Hematopoietic multipotent progenitor cell treated with erythropoietin and hydrocortisone succinate and interleukin-3 and kit ligand, for 8 days (in vitro differentiated cells): ENCODE measurements at places on chromosomes 3 and 15.

GRCh38 chr3:418239-418929 is 221.8 kb downstream of the CHL1 start:
- DNase-seq, result no peak

DNA sequence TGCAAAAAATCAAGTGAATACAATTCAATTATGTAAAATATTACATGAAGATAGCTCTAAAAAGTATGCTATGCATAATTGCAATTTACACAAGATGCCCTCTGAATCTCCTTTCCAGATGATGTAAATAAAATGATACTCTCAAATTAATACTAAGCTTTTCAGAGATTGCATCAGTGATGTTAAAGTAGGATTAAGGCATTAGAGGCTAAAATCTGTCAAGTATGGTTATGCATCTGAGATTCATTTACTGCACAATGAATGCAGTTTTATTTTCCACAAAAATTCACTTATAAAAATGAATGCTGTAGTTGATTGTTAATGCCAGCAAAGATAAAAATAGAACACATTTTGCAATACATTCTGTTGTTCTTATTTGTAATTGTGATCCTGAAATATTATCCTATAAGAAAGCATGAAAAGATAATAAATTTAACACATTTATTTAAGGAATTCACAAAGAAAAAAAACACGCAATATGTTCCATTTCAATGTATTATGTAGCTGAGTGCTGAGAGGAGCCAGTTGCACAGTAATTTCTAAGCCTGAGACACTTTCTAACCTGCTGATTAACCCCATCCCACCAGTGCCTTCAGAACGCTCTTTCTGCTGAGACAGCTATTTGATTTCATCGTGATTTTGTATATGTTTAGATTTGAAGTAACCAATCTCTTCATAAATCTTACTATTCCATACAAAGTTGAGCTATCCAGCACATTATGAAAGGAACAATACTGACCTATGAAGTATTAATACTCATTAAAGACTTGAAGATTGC is 224.4 kb downstream of the CADM2 start:
- DNase-seq, result no peak

DNA sequence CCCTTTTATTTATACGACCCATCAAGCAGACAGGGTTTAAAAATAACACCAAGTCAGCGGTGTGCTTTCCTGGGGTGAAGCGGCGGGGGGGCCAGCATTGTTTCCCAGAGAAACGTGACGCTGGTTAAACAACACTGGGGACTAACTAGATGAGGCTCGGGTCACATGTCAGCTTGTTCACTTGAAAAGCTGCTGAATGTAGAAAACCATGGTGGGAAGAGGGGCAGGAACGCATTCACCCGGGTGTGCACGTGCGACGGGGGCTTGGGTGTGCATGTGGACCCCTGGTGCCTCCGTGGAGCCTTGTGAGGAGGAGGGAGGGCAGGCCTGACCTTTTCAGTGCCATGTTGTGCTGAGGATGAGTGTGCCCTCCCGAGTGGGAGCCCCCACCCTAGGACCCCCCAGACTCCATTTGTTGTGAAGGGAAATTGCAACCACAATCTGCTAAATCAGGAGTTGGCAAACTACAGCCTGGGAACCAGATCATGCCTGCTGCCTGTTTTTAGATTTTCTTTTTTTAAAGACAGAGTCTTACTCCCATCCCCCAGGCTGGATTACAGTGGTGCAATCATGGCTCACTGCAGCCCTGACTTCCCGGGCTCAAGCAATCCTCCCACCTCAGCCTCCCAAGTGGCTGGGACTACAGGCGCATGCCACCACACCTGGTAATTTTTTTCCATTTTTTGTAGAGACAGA is 70.4 kb upstream of the CMTM7 start:
- DNase-seq, result no peak

DNA sequence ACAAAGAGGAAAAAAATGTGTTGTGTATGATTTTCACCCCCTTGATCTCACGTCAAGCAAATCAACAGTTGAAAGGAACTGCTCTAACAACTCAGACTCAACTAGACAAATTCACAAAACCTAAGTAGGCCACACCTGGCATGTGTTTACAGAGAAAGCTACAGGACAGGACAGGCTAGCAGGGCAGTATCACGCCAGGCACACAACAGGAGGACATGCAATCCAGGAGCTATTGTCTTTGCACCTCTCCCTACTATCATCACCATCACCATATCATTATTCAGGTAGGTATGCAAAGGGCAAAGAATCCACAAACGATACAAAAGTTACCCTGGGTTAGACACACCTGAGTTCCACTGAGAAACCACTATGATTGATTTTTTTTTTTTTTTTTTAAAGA is 86.4 kb downstream of the TBL1XR1 start:
- DNase-seq, result no peak

- no peak for DNase-seq
These were observed 20.1 kb upstream of the C3orf49 start for GRCh38 chr3:63798949-63799348.

- no peak for DNase-seq
These were observed 2.8 kb downstream of the LACTB start for GRCh38 chr15:63124506-63124905.

DNA sequence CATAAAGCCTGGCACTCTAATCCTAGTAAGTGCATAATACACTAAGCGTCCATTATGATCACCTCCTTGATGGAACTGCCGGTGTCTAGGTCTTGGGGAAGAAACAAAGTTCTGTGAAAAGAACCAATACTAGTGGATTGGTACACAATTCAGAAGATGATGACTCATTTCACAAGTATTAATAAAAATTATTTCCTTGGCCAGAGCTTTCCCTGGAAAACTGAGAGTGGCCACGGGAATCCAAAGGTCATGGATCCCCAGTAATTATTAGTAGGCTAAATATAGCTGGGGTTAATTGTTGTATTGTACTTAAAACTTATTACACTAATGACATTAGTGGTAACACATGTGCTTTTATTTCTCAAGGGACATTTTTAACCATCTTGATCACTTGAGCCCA is 808.0 kb upstream of the NR2F2 start:
- no peak for DNase-seq

DNA sequence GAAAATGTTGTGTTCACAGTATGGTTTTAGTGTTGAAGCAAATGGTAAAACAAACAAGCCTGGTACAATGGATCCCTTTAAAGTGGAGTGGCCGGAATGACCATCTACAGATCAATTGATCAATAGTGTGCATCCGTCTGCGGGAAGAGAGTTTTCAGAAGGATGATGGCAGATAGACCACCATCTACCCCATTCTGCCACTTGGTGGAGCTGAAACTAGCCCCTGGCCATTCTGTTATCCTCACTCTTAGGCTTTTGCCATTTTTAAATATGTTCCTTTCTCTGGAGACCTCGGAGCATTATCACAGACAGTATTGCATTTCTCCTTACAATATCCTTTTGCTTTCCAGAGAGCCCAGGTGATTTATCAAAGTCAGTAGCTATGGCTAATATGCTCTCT is 258.9 kb upstream of the CFAP20DC start:
- DNase-seq, result no peak

GRCh38 chr15:76359152-76359551 is 22.6 kb downstream of the ISL2 start:
- DNase-seq, result no peak

DNA sequence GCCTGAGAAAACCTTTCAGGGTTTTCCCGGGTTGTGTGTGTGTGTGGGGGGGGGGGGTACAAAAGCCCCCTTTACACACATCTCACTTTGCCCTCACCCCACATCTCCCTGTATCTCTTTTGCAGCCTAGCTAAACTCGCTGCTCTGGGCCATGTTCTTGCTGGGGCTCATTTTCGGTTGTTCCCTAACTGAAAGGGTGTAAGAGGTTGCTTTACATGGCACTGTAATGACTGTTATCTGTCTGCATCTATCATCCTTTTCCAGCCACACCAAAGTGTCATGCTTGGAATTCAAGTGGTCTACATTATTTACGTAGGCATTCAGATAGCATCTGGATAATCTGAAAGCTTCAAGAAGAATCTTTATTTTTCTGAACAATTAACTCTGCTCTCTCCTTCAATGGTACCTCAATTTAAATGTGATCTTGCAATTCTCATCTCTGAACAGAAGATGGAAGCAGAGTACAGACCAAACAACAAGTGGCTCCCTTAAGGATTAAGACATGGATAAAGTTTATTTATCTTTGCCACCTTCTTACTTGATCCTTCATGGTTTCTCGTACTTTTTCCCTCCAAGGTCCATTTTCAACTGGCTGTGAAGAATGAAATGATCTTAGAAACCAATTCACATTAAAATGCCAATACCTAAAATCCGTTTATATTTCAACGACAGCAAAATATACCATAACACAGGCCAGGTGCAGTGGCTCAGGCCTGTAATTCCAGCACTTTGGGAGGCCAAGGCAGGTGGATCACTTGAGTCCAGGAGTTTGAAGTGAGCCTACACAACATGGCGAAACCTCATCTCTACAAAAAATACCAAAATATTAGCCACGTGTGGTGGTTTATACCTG is 34.9 kb downstream of the DCLK3 start:
- DNase-seq, result peak; percentile 71

GRCh38 chr15:31332020-31332680 is 5.5 kb downstream of the KLF13 start:
- DNase-seq, result peak; percentile 32

DNA sequence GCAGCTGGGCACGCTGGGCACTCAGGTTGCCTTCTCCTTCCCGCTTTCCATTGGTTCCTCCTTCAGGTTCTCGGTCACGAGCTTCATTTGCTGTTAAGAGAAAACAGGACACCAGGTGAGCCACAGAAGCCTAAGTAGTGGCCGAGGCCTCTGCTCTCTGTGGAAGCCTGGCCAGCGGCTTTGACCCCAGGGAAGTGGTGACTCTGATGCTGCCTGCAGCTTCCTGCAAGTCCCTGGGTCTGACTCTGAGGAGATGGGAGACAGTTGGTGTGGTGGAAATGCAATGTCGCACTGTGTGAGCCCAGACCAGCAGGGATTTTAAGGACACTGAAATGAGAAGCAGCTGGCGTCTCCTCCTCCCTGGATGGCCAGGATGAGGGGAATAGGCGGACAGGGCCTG is 80.5 kb downstream of the SNRK start:
- no peak for DNase-seq

DNA sequence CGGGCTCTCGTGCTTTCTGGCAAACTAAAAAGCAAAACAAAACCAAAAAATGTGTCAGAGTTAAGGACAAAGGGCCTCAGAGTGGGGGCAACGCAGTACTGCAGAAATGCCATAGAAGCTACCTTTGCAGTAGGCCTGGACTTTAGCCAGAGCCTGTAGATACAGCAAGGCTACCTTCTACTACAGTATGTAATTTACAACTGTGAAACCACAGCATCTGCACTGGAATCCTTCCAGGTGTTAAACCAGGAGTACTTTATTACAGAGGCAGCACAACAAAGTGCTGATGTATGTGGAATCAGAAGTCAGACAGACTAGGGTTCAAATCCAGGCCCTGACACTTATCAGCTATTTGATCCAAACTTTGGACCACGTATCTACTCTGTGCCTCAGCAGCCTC is 34.9 kb downstream of the RUBCN start:
- DNase-seq, result no peak

- DNase-seq, result no peak
These were observed 523.1 kb upstream of the FRG2C start for GRCh38 chr3:75140904-75141615.

DNA sequence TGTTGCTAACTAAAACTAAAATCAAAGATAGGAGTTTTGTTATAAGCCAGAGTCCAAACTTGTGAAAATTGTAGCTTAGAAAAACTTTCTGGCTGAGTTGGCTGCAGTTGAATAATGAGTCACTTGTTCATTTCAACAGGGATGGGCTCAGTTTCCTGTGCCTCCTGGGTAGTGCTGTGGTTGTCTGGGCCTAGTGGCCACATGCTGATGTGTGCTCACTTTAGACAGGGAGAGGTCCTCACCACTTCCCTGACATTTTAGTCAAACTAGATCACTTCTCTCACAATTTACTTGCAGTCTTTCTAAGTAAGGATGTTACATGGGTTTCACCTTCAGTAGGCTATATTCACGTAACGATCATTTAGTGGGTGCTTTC is 6.3 kb upstream of the UBE2Q2 start:
- peak; percentile 48 for DNase-seq

- no peak for DNase-seq
These were observed 171.2 kb downstream of the KLF13 start for GRCh38 chr15:31497838-31498237.

GRCh38 chr3:108085810-108086350 is 5.0 kb downstream of the CD47 start:
- no peak for DNase-seq

- no peak for DNase-seq
These were observed 31.3 kb upstream of the NFKBIZ start for GRCh38 chr3:101817992-101818391.

- DNase-seq, result peak; percentile 85
These were observed 32.8 kb downstream of the ARRDC4 start for GRCh38 chr15:97993310-97993738.

DNA sequence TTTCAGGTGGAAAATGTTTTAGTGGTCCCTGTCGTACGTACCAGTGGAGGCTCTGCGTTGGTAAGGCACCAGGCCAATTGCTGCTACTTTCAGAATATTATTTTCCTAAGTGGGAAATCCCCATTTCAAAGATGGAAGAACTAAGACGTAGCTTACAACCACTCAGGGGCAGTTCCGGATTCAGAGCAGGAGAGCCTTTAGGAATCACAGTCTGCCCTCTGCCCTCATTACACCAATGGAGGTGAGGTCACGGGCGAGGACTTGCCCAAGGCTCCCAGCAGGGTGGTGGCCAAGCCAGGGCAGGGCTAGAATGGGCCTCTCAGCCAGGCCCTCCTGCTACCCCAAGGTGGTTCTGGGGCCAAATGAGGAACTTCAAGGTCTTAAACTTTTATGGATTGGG is 72.6 kb downstream of the RASGRF1 start:
- DNase-seq, result no peak

DNA sequence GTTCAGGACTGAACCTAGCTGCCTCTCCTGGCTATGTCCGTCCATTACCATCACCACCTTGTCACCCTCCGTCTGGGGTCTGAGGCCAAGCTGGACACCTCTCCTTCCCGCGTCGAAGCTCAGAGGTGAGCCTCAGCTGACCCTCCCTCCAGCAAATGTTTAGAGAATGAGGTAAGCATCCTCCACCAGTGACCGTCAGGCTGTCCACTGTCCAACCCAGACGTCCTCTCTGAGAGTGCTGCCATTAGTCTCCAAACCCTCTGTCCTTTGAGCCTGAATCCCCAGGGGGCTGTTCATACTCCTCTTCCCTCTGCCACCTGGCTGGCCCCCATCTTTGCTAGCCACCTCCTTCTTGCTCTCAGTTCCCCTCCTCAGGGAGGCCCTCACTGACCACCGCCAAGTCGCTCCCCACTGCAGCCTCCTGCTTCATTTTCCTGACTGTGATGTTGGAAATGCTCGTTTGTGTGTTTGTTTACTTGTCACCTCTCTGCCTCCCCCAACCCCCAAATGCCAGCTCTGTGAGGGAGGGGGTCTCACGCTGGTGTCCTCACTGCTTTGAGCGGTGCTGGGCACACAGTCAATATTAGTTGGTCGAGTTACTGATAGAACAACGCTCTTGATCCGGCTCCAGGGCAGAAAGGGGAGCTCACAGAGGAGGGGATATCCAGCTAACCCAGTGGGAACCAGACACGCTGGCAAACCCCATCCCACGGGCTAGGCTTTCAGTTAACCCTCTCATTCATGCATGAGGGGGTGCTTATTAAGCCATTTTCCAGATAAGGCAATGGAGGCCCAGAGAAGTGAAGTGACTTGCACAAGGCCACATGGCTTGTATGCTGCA is 64.9 kb downstream of the IQSEC1 start:
- peak; percentile 26 for DNase-seq
